Common myeloid progenitor, CD34-positive (primary cell): ENCODE measurements at places on chromosomes 7 and 10.

GRCh38 chr10:7410301-7410861 lies 453 bp downstream of the SFMBT2 start:
- peak; percentile 48 for DNase-seq

DNA sequence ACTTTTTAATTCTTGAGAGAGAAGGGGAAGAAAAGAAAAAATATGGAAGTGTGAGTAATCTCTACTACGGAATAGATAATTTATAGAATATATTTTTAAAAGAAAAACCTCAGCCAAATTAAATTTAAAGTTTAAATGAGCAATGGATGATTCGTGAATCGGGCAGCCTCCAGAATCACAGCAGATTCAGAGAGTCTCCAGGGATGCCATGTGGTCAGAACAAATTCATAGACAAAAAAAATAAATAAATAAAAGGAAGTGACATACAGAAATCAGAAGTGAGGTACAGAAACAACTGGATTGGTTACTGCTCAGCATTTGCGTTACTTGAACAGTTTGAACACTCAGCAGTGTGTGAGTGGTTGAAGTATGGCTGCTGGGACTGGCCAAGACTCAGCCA lies 53.0 kb downstream of the PHYHIPL start:
- no peak for DNase-seq

DNA sequence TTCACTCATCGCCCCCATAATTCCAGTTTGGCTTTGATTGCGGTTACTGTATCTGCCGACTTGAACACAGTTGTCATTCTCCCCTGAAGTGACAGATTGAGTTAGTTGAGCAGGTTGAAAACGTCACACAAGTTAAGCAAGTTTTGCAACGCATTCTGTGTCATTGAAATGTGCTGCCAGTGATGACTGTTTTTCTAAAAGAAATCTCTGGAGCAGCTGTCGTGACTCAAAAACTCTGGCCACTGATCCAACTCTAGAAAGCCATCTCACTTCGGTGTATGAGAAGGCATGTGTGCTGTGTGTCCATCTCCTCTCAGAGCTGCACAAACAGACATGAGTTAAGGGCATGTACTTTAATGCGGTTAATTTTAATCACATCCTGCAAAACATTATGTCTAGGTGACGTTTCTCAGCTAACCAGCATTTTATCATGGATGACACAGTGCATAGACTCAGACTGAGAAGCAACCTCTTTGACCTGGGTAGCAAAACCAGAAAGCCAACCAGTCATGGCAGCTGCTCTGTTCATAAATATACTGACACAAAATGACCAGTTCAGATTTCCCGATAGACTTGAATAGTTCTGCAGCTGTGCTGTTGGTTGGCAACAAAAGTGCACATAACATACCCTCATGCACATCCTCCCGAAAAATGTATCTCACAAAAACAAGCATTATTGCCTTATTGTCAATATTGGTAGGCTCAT lies 69.3 kb downstream of the CSTF2T start:
- no peak for DNase-seq

- peak; percentile 12 for DNase-seq
These were observed 343.0 kb upstream of the SEMA3D start for GRCh38 chr7:85529831-85530230.

GRCh38 chr10:132471125-132471451 lies 66.5 kb upstream of the INPP5A start:
- no peak for DNase-seq

- no peak for DNase-seq
These were observed 180.9 kb downstream of the CTTNBP2 start for GRCh38 chr7:117692338-117692737.

DNA sequence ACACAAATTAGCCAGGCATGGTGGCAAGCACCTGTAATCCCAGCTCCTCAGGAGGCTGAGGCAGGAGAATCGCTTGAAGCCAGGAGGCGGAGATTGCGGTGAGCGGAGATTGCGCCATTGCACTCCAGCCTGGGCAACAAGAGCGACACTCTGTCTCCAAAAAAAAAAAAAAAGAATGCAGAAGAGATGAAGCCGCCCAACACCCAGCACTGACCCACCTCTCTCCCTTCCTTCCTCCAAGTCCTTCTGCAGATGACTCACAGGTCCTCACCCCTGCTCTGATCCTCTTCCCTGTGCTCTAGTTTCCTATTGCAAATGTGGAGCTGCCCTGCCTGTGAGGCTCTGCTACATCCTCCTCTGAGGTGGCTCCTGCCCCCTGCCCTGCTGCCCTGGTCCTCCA lies 22.0 kb upstream of the OPALIN start:
- no peak for DNase-seq

GRCh38 chr7:143455491-143455890 lies 12.2 kb downstream of the TAS2R60 start:
- no peak for DNase-seq

GRCh38 chr7:74606101-74606908 lies 51.2 kb upstream of the GTF2I start:
- no peak for DNase-seq

DNA sequence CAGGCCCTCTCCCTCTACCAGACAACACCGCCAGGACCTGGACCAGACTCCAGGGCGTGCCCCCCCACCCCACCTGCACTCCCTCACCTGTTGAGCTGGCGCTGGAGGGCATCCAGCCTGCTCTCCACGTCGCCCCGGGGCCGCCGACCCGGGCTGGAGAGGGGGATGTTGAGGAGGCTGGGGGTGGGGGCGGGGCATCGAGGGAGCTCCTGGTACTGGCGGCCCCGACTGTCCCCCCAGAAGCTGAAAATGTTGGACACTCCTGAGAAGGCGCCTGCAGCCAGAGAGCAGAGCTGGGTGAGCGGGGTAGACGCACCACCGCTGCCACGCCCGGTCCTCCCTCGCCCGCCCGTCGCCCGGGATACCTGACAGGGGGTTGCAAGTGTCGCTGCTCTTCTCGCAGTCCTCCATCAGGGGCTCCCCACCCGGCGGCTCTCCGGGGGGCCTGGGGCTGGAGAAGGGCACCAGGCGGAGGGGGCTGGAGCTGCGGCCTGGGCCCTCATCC lies 30.8 kb downstream of the KCNH2 start:
- DNase-seq: no peak

DNA sequence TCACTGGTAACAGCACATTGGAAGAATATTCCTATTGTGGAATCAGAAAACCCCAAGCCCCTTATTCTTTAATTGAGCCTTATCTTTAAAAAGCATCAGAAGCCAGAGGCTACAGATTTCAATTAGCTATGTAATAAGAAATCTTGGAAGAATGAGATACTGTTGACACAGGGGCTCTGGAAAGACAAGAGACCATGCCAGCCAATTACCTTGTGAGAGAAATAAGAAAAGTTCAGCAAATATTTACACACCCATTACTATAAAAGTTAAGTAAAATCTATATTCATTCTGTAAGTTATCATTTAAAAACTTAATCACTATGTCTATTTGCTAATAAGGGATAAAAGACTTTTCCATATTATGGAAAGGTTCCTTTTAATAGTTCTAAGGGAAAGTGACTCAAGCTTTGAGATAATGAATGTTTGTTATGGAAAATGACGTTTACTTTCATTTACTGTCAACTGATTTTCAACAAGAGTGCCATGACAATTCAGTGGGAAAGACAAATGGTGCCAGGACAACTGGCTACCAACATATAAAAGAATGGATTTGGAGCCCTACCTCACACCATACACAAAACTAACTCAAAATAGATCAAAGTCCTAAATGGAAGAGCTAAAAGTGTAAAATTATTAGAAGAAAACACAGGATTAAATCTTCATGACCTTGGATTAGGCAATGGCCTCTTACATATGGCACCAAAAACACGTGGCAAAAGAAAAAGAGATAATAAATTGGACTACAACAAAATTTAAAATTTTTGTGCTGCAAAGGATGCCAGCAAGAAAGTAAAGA lies 28.3 kb downstream of the ZFAND2A start:
- DNase-seq: no peak

GRCh38 chr7:20412032-20412431 lies 81.3 kb downstream of the ITGB8 start:
- no peak for DNase-seq

DNA sequence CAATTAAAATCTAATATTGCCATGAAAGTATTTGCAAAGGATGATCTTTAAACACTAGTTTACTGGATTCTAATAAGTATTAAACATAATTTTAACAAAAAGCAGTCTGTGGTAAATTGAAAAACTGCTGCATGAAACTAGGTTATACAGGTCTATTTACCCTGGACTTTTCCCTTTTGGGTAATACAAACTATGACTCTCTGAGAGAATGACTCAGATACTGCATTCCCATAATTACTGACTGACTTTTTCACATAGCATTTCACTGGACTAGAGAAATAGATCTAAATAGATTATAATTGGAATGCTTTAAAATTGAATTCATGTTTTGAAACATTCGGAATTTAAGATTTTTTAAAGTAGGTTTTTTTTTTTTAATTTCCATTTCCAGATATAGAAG lies 395.7 kb downstream of the THSD7A start:
- DNase-seq: no peak

GRCh38 chr7:45225948-45226335 lies 68.4 kb downstream of the RAMP3 start:
- DNase-seq: no peak

- no peak for DNase-seq
These were observed 66.6 kb downstream of the CUBN start for GRCh38 chr10:17062955-17063484.

DNA sequence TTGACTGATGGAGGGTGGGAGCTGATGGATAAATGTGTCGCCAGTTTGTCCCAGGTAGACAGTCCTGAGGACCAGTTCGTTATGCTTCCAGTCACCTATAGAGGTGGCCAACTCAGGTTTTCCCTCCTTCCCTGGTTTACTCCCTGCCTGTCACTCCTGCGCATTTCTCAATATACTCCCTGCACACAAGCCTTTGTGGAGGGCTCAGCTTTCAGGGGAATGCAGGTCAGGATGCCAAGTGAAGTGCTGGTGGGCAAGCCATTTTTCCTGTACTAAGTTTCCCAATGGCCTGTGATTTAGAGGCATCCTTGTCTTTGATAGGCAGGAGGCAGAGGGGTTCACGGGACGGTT lies 473.5 kb upstream of the ZMIZ1 start:
- DNase-seq: no peak

- DNase-seq: no peak
These were observed 239.8 kb upstream of the TMEM72 start for GRCh38 chr10:44671319-44671718.

GRCh38 chr7:8147760-8148463 lies 114.1 kb downstream of the ICA1 start:
- no peak for DNase-seq

DNA sequence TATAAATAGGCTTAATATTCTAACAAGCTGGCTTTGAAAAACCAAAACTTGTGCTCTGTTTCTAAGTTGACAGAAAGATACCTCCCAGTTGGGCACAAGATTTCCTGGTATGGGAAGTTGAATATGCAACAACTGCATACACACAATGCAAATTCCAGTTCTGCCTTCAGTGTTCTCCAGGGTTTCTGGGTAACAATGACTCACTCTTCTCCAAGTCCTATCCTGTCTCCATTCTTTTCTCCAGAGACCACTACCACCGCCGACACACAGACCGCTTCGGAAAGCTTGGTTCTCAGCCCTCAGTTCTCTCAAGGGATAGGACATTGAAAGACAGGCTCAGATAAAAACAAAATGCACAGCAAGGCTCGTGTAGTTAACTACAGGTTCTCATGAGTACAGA lies 12.2 kb downstream of the PDE1C start:
- DNase-seq: no peak

- no peak for DNase-seq
These were observed 491.7 kb downstream of the CCSER2 start for GRCh38 chr10:84820120-84820519.

DNA sequence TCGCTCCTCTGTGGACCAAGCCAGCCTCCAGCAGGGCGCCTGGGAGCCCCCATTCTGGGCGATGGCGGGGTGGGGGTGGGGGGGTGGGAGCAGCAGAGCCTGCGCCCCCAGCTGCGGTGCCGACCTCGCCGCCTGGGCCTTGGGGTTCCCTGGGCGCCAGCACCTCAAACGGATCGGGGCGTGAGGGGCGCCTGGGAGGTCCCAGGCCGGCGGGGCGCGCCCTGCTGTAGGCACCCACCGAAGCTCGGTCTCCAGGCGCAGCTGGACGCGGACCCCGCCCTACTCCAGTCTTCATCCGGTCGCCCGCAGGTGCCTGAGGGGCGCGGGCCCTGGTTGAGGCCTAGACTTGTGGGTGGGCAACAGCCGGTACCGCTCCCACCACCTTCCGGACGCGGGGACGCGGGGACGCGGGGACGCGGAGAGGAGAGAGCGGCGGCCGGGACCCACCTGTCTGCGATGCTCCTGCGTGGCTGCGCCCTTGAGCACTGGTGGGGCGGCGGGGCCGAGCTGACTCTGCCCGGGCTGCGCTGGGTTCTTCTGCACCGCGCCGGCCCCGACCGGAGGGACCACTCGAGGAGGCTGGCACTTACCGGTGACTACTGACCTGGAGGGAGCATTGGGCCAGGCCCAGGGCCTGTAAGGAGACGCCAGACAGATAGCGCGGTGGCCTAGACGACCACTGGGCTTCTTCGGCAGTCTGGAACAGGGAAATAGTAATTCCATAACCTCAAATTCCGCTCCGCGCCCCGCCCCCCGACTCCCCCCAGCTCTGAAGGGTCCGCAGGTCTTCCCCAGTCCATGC lies 5.5 kb upstream of the KCP start:
- DNase-seq: peak; percentile 28
